ENCODE measurements at places on chromosomes 2 and 18. TPM values are rescaled to one million over a fixed set of nuclear protein-coding genes. Genes with fewer than 3 reads are reported as not detected.

TMEM200C gene
- 23.2 TPM for total RNA-seq

- DNase-seq, result no peak
Measured at GRCh38 chr2:151264157-151264825, 2.6 kb upstream of the RBM43 start.

ADAM23 gene
- total RNA-seq, result 20.0 TPM

DNA sequence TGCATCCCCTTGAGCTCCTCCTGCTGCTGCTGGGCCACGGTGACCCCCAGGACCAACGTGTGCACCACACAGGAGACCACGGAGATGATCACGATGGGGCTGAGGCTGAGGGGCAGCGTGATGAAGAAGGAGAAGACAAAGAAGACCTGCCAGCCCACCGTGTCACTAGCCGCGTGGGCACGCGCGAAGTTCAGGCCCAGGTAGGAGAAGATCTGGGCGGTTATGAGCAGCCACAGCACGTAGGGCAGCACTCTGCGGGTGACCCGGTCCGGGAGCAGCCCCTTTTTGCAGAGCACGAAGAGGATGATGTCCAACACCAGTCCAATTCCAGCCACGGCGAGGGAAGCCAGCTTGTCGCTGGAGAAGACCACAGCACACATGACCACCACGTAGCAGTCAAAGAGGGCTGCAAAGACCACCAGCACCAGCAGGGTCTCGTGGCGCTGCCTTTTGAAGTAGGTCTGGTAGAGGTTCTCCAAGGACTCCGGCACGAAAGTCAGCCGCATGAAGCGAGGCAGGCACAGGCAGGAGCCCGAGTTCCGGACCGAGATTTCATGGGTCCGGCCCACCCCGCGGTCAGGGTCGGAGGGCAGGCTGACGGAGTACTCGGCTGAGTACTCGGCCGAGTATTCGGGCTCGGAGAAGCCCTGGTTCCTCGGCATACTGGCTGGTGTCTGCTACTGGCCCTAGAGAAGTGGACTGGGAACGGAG, 1.6 kb downstream of the ADCY3 start:
- DNase-seq, result no peak

PTPN2 gene
- total RNA-seq, result 40.4 TPM

GRCh38 chr2:66665124-66665984, 230.4 kb downstream of the MEIS1 start:
- no peak for DNase-seq

SANBR gene
- total RNA-seq, result 90.5 TPM

DNA sequence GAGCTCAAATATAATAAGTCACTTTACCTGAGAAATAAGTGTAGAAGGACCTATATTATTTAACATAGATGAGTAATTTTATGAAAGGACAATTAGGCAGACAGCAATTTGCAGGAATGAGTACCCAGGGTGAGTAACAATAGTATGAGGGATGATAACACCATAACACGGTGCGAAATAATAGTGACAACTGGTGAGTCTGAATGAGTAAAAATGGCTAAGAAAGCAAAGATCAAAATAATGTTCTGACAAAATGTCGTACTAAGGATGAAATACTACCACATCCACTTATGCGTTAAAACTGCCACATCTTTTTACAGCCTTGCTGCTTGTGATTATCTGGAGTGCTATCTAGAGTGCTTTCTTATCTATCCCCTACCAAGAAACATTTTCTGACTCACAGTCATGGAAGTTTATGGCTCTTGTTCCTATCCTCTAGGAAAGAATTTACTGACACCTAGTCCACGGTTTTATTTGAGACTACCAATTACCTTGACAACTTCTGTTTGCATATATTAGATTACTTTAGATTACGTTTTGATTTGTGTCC, 929.7 kb downstream of the LRP1B start:
- DNase-seq, result no peak

DNA sequence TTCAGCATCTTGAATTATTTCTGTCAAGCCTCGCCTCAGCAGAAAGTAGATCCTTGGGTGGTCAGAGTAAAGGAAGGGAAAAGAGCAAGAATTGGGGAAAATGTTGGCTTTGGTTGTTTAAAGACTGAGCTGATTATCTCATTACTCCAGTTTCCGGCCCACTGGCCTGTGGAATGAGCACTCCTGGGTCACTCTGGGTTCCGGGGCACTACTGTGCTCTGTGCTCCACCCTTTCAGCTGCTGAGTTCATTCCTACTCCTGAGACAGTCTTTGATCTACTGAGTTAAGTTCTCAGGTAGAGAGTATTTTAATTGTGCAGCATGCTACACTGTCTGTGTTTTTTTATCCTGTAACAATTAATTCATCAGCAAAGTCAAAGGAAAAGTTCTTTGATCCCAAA, 427.7 kb downstream of the CDH2 start:
- DNase-seq, result no peak

GPR39 gene
- total RNA-seq, result 2.9 TPM

- no peak for DNase-seq
Measured at GRCh38 chr2:10330700-10331026, 28.0 kb downstream of the HPCAL1 start.

DNA sequence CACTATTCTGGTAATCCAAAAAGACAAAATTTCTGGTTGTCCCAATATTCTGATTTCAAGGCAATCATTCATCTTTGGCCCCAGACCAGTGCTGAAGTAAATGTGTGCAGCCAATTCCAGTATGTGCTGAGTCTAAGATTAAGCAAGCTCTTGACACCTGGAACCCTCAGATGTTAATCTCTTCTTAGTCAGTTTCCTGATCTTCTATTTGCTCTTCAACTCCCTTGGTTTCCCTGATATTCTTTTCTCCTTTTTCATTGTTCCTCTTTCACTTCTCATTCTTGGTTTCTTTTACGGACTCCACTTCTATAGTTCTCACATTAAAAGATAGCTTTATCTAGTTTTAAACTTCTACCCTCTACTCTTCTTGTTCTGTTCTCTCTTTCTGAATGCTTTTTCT, 445.7 kb upstream of the FANCL start:
- no peak for DNase-seq

GRCh38 chr2:23204685-23205242, 180.2 kb upstream of the KLHL29 start:
- no peak for DNase-seq

PFN4 gene
- not detected for total RNA-seq

PSMG2 gene
- total RNA-seq, result 67.7 TPM

DNA sequence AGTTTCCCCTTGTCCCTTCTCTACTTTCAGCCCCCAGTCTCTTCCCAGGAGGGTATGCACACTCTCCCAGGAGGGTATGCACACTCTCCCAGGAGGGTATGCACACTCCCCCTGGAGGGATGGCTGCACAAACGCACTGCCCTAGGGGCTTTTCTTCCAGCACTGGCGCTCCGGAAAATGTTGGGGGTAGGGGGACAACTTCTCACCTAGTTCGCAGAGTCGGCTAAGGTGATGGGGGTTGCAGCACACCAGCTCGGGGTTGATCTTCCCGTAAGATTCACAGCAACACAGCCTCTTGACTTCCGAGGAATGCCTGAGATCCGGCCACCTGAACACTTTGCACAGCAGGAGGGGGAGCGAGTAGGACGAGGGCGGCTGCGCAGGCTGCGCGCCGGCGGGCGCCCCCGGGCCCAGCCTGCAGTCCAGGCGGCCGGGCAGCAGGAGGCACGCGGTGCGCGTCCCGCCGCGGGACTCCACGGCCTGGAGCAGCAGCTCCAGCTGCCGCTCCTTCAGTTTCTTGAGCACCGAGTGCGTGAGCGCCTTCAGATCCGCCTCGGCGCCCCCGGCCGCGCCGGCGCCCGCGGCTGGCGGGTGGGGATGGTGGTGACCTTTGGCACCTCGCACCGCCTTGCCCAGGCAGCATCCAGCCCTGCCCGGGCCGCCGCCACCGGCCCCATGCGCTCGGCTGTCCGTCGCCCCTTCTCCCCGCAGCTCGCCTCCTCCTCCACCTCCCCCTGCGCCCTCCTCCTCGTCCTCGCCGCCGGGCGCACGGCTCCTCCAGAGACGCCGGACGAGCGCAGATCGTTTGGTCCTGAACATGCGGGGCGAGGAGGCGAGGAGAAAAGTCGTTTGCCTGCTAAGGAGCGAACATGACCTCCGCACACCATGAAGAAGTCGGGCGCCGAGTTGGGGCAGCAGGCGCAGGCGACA, 894 bp downstream of the SMAD7 start:
- DNase-seq, result no peak

DNA sequence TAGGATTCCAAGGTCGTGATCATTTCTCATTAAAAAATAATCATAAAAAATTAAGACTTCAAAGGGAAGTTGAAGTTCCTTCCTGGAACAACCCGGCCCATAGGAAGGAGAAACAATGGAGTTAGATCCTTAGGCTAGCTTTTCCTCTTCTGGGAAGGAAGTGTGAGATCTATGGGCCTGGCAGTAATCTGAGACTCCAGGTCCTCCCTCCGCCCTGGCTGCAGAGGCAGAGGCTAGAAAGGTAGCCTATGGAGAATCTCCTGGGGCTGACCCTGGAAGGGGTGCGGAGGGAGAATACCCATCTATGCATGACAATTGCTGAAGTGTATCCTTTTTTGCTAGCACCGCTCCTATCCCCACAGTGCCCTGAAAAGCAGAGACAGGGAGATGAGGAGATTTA, 37.9 kb downstream of the TRIB2 start:
- no peak for DNase-seq

- no peak for DNase-seq
Measured at GRCh38 chr2:126770466-126770865, 114.5 kb downstream of the GYPC start.

MATN3 gene
- 1.6 TPM for total RNA-seq

DNA sequence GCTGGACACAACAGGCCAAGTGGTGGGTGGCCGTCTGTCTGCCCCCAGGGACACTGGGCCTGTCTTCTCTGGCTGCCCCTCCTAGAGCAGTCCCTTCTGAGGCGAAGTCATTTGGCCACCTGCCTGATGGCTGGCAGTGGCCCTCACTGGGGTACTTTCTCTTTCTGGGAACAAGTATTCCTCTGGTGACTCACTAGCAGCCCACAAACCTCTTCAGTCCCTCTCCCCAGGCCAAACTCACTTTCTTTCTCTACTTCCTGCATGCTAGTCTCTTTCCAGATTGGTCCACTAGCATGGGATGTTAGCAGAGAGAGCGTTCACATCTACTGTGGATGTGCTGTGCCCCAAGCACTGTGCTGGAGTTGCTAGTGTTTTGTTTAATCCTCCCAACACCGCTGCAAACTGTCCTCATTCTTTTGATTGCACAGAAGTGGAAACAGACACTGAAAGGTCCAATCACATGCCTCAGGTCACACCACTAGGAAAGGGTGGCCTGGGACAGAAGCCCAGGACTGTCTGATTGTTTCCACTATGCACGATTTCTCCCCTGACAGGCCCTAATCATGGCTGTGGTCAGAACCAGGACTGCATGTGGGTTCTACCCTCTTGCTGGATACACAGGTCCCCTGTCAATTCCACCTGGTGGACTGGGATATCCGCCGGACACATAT, 5.2 kb downstream of the DYSF start:
- DNase-seq, result no peak

GRCh38 chr18:26159353-26159752, 25.7 kb downstream of the PSMA8 start:
- DNase-seq, result no peak

GRCh38 chr18:3212657-3213056, 7.1 kb downstream of the MYOM1 start:
- DNase-seq, result no peak

DNA sequence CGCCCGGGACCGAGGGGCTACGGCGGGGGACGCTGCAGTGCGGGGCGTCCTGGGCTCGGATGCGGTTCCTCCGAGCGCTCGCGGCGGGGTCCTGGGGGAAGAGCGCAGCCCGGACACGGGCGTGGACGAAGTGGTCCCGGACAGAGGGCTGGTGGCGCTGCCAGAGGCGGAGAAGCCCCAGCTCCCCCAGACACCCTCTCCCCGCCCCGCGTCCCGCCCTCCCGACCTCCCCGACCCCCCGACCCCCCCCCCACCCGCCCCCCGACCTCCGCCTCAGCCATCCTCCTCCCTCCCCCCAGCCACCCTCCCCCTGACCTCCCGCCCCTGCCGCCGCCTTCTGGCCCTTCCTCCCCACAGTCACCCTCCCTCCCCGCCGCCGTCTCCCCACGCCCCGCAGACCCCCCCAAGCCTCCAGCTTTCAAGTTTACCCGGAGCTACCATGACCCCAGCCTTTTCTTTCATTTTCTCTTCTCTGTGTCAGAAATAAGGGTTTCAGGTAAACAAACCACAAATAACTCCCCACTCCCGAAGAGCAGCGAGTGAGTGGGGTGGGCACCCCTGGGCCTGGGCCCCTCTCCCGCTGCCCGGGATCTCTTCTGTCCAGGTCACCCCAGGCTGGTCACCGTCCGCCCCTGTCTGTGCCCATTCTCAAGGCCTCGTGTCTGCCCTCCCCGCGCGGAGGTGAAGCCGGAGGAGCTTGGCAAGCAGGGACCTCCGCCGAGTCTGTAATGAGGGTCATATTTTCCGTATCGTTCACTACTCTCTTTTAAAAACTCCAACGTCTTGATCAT, 5.1 kb downstream of the NFATC1 start:
- DNase-seq, result no peak

- DNase-seq, result no peak
Measured at GRCh38 chr18:21191596-21192307, 50.3 kb upstream of the GREB1L start.

DNA sequence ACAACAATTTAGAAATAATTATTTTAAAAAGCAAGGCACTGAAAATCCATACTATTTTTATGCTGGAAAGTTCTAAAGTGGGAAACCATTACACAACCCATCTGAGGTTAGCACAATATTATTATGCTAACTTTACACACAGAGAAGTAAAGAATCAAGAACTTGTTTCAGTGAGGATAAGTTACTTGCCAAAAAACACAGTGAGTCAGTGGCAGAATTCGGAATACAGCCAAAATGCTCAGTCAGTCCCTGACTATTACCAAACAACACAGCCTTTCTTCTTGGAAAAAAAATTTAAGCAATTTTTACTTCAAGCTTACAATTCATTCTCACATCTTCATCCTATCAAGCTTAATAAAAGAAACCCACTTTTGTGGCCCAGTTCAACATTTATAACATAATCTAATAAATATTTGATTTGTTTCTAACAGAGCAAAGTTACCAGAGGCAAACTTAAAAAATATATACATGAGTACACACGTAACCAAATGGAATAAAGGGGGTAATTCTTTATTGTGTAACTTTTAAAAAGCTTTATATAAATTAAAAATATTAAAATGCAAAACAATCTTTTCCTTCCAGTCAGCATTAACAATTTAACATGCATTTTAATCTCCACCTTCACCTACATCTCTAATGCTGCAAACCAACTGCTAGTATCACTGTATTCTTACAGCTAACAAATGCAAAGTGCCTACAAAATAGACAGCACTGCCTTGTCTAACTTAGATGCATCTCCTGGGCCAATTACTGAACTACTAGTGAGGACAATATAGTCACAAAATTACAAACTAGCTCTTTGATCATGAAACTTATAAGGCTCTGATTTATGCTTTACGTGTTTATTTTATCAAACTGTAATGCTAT, 55.2 kb downstream of the CCDC88A start:
- peak; percentile 51 for DNase-seq

GRCh38 chr2:83055376-83056010, 1403.6 kb downstream of the SUCLG1 start:
- DNase-seq, result no peak

DNA sequence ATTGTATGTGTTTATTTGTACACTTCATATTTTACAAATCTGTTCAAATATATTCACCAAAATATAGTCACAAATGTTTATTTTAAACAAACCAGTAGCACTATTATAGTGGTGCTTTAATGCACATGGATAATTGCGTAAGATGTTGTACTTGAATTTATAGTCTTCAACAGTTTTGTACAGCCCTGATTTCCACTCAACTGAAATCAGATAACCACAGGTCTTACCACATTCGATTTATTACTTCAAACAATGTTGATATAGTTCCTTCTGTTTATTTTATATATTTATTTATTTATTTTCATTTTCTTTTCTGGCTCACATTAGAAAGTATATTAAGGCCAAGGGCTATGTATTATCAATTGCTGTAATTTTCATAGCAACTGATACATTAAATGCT, 99.4 kb upstream of the ZNF804A start:
- DNase-seq, result no peak

POU3F3 gene
- total RNA-seq, result 266 TPM
